ENCODE measurements at places on chromosomes 6 and 20. TPM values are rescaled to one million over a fixed set of nuclear protein-coding genes. Genes with fewer than 3 reads are reported as not detected.

DNA sequence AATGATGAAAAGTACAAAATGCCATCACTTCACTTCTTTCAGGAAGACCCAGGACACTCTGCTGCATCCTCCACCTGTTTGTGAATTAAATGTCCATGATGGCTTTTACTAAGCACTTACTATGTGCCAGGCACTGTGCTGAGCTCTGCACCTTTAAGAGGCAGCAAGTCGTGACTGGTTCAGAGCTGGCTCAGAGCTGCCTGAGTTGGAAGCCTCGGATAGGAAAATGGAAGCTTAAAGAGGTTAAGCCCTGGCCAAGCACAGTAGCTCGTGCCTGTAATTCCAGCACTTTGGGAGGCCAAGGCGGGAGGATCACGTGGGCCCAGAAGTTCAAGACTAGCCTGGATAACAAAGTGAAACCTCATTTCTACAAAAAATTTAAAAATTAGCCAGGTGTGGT, 95.6 kb downstream of the SNX5 start:
- no peak overlapping the region for H3K27ac ChIP-seq
- H3K36me3 ChIP-seq: no peaks in the 10 kb centered on the region
- H3K4me3 ChIP-seq: no peak overlapping the region
- H3K4me1 ChIP-seq: peaks cover 12% of the 10 kb centered on the region
- no peak for DNase-seq
- peaks cover 18% of the 10 kb centered on the region for H3K27me3 ChIP-seq

DNA sequence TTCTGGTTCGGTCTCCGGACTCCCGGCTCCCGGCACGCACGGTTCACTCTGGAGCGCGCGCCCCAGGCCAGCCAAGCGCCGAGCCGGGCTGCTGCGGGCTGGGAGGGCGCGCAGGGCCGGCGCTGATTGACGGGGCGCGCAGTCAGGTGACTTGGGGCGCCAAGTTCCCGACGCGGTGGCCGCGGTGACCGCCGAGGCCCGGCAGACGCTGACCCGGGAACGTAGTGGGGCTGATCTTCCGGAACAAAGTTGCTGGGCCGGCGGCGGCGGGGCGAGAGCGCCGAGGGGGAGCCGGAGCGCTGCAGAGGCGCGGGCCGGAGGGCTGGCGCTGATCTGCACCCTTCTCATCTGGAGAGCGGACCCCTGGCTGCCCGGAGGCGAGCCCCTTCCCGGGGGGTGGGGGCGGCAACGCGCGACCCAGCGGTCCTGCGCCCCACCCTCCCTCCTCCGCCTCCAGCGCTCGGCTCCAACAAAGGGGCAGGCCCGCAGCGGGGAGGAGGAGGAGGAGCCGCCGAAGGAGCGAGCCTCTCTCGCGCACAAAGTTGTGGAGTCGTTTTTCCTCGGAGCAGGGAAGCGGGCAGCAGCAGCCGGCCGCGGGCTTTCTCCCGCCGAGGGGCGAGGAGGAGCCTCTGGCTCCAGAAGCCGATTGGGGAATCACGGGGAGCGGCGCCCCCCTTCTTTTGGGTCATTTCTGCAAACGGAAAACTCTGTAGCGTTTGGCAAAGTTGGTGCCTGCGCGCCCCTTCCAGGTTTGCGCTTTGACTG, at the start of gene UTRN:
Gene UTRN, plus strand, starts transcription at position 553 of the 765 bp plus-strand sequence. CDS start 6,494 bp downstream, outside the sequence.
- H3K4me3 ChIP-seq: peak within 1 kb of the TSS; percentile 93
- H3K36me3 ChIP-seq: peaks cover 3% of the 10 kb centered on the region
- peaks cover 19% of the 10 kb centered on the region for H3K4me1 ChIP-seq
- peak within 1 kb of the TSS; percentile 64 for H3K27ac ChIP-seq
- H3K27me3 ChIP-seq: peaks cover 33% of the 10 kb centered on the region
- peak; percentile 29 for DNase-seq

GRCh38 chr6:3977875-3978711, 100.8 kb downstream of the FAM217A start:
- H3K4me1 ChIP-seq: peaks cover 8% of the 10 kb centered on the region
- DNase-seq: peak; percentile 24
- H3K27ac ChIP-seq: no peak overlapping the region
- H3K27me3 ChIP-seq: peaks cover 17% of the 10 kb centered on the region
- H3K36me3 ChIP-seq: peaks cover 2% of the 10 kb centered on the region

DNA sequence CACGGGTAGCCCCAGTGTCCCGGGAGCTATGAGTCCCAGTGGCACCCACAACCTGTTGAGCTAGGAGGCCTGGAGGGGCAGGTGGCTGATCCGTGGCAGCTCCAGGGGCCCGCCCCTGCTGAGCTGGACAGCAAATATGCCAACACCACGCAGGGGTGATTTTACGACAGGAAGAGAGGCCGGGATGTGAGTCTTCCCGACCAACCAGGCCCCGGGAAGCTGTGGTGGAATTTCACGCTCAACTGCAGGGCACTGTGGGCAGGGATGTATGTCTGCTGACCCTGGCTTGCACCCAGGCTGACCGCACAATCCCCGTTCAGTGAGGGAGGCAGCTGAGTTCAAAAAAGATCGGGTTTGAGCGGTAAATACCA, 183.9 kb downstream of the ERMARD start:
- no peaks in the 10 kb centered on the region for H3K4me1 ChIP-seq
- H3K27me3 ChIP-seq: peaks cover 3% of the 10 kb centered on the region
- DNase-seq: no peak
- no peak overlapping the region for H3K4me3 ChIP-seq
- H3K27ac ChIP-seq: no peak overlapping the region

DNA sequence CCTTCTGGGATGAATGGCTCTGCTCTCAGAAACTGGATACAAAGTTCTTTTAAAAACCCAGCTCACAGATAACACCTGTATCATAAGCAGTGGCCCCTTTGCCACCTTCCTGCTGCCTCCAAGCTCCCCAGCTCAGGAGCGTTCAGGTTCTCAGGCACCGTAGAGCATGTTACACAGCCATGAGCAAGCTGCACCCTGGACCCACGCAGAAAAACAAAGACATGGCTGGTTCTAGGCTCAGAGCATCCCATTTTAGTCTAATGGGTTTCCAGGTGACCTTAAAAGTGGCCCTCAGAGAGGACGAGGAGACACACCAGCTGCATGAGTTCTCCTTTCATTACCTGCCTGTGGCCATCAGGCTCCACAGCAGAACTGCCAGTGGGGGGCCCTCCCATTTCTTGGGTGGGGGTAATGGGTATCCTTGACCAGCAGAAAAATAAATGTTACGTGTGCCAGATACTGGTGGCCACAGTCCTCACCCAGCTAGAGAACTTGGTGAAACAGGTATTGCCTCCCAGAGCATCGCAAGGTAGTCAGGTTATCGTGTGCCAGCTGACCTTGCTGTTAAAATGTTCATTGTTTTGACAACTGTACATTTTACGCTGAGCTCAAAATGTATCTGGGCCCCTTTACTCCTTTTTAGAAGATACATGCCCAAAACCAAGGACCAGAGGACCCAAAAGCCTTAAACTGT, 7.5 kb downstream of the PSMA7 start:
- H3K36me3 ChIP-seq: peaks cover 59% of the 10 kb centered on the region
- peaks cover 50% of the 10 kb centered on the region for H3K4me1 ChIP-seq
- H3K27ac ChIP-seq: no peak overlapping the region
- no peak overlapping the region for H3K4me3 ChIP-seq
- H3K27me3 ChIP-seq: no peaks in the 10 kb centered on the region

DNA sequence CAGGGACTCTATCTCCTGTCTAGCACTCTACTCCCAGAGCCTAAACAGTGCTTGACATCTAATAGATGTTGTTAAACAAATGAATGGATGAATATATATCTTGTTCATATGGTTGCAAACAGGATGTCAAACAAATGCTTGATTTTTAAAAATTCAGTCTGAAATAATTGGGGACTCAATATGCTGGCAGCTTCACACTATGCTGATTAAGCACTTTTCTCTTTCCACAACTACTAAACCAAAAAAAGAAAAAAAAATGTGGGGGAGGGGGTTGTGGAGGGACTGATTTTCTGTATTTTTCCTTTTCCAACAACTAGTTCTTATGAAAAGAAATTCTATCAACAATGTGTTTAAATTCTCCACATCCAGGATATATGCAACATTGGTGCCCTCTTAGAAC, 42.9 kb downstream of the SF3B5 start:
- H3K4me3 ChIP-seq: no peak overlapping the region
- no peak overlapping the region for H3K27ac ChIP-seq
- H3K36me3 ChIP-seq: peaks cover 2% of the 10 kb centered on the region
- H3K27me3 ChIP-seq: peaks cover 2% of the 10 kb centered on the region

GRCh38 chr20:45343532-45344167, 4.6 kb downstream of the SDC4 start:
- peak overlapping the region; percentile 98 for H3K4me3 ChIP-seq
- peaks cover 50% of the 10 kb centered on the region for H3K36me3 ChIP-seq
- peak overlapping the region; percentile 12 for H3K27ac ChIP-seq
- H3K4me1 ChIP-seq: peaks cover 87% of the 10 kb centered on the region

DNA sequence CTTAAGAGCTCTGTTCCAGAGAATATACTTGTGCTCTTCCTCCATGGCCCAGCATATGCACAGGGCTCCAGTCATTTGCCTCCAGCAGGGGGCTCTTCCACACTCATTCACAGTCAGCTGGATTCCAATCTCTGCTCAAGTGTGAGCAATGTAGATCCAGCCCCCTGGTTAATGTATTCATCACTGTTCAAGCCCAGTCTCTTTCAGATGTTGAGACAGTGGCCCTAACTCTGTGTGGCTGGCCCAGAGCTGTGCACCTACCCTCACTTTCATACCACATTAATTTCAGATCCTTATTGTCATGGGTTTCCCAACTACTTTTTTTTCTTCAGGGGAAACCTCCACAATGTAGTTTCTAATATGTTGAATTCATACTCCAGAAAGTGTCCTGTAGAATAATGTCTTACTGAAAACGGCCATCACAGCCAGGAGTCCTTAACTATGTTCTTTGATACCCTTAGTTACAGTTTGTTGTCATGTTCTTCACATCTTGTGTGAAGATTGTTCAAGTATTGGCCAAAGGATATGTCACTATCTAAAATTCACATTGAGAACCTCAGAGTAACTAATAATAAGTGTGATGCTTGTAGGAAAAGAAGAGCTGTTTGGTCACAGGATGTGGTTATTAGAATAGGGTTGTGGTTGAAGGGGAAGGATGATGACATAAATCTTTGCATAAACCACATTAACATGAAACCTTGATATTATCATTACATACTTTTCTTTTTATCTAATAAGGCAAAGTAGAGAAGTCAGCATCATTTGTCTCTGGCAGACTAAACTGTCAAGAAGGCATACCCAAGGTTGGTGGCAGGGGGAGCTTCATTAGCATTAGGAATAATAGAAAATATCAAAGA, 14.4 kb upstream of the HLA-DQA1 start:
- H3K4me3 ChIP-seq: peak overlapping the region; percentile 68
- DNase-seq: peak; percentile 17
- peaks cover 47% of the 10 kb centered on the region for H3K4me1 ChIP-seq
- peaks cover 2% of the 10 kb centered on the region for H3K27me3 ChIP-seq
- H3K36me3 ChIP-seq: peaks cover 7% of the 10 kb centered on the region

- no peaks in the 10 kb centered on the region for H3K36me3 ChIP-seq
- no peak for DNase-seq
- no peaks in the 10 kb centered on the region for H3K4me1 ChIP-seq
- no peak overlapping the region for H3K4me3 ChIP-seq
- H3K27ac ChIP-seq: no peak overlapping the region
Measured at GRCh38 chr20:44693627-44694026, 21.5 kb upstream of the CCN5 start.

GRCh38 chr6:6565488-6565887, 23.0 kb upstream of the LY86 start:
- H3K27me3 ChIP-seq: peaks cover 4% of the 10 kb centered on the region
- no peak for DNase-seq
- H3K36me3 ChIP-seq: peaks cover 6% of the 10 kb centered on the region
- peaks cover 38% of the 10 kb centered on the region for H3K4me1 ChIP-seq
- H3K4me3 ChIP-seq: no peak overlapping the region

DNA sequence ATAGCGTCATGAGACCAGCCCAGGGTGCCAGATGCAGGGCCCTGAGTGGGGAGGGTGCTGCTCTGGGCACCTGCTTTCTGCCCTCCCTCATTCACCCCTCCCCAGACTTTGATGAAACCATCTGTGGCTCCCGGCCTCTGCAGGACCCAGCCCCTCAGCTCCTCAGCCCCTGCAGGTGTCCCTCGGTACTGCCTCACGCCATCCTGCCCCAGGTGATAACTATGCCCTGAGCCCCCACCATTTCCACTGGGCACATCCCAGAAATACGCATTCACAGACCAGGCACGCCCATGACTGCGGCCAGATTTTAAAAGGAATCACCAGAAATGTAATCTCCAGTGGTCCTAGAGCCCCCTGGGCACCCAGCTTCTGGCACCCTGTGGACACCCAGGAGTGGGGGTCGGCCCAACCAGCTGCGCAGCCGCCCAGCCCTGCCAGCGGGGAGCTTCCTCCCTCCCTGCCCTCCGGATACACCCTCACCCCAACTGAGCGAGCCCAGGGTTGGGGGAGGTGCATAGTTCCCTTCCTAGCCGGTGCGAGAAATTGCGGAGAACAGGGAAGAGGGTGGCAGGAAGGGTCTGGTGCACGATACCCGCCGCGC, 615 bp upstream of the NTSR1 start:
- H3K27ac ChIP-seq: no peak overlapping the region
- H3K27me3 ChIP-seq: peaks cover 26% of the 10 kb centered on the region
- no peak overlapping the region for H3K4me3 ChIP-seq
- no peak for DNase-seq
- no peaks in the 10 kb centered on the region for H3K4me1 ChIP-seq
- H3K36me3 ChIP-seq: no peaks in the 10 kb centered on the region

ENPP1 gene
- 1.2 TPM for total RNA-seq

NHSL1 gene
- total RNA-seq: 0.86 TPM

TCEA2 gene
- 33.8 TPM for total RNA-seq

CRISP3 gene
- total RNA-seq: not detected

PNLDC1 gene
- total RNA-seq: 0.78 TPM
